ENCODE measurements at places on chromosomes 12 and 14.
A peak's percentile ranks its signal among the peaks of the same experiment; 100 is the strongest.

DNA sequence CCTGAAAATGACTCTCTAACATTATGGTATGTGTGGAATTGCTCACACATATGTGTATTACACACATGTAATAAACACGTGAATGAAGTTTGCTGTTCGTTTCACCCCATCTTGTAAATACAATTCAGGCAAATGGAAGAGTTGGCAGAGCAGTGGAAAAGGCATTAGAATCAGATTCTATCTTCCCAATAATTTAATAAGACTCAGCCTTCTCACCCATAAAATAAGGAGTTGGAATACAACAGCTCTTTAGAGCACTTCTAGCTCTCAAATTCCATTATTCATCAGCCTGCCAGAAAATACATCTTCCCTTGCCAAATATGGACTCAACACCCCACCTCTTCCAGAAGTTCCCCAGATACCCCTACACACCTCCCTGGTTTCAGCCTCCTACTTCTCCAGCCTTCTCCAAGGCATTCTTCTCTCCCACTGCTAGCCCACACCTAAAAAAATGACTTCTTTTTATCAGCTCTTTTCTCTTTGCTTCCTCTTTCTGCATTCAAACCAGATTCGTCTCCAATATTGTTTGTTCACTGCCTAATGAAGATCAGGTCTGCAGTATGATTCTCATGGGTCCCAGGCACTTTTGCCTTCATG, 66.2 kb upstream of the DYRK2 start:
- DNase-seq: no peak

DNA sequence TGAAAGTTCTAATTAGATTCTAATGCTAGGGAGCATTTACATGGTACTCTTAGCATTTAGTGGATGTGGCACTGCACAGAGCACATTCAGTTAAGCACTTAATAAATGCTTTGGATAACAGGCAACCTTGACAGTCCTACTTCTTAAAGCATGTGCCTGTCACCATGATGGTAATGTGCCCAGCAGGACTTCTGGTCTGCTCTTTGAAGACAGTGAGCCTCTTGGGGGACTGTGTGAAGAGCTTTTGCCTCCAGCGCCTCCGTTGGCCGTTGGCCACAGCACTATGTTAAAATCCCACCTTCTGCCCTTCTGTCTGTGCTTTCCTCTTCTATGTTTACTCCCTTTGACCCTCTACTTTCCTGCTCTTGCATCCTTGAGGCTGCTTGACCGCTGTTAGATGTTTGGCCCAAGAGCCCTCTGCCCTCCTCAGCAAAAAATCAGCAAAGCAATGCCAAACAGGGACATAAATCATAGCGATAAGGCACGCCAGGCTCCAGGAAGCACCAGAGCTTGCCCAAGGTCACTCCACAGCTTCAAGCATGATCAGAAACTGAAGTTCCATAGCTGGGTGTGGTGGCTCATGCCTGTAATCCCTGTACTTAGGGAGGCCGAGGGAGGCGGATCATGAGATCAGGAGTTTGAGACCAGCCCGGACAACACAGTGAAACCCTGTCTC, 8.3 kb downstream of the CDKL1 start:
- no peak for DNase-seq

- no peak for DNase-seq
Measured at GRCh38 chr12:79252358-79253075, 387.9 kb downstream of the SYT1 start.

GRCh38 chr14:101492716-101493115, 68.6 kb upstream of the DIO3 start:
- DNase-seq: no peak

DNA sequence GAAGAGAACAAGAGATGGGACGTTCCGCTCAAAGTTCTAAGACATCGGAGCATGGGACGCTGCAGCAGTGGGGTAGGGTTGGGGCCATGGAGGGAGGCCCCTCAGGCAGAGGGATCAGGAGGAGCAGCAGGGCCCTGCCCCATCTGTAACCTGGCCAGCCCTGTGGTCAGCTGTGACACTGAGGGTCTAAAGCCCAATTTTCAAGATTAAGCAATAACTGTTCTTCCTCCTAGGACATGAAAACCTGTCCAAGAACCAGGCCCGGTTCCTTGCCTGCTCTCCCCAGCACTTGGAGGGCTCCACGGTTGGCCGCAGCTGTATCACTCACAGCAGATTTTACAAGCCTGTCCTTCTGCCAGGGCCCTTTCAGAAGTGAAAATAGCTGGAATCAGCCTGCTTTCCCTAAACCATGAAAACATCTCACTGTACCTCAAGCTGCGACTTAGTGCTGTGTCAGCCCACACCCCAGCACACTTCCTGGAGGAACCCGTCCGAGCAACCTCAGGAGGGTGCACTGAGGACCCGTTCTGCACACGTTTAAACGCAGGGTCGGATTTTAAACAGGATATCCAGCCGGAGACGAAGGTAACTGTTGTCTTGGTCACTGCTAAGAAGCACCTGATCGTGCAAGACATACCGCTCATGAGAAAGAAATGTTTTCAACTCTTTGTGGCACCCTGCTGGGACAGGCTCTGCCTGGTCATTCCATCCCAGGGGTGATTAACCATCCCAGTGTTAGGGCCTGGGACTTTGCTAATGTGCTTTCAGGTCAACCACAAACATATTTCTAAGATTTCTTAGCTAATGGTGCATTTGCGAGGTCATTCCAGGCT, 201.9 kb upstream of the DIO3 start:
- DNase-seq: peak; percentile 89

GRCh38 chr14:73477618-73478266, 13.0 kb upstream of the RIOX1 start:
- no peak for DNase-seq

GRCh38 chr12:57111031-57111734, at the start of gene STAT6:
TSS of gene STAT6 (minus strand) at chr12:57111362. CDS start at chr12:57108278, 3,084 bp downstream.
- peak; percentile 86 for DNase-seq

- no peak for DNase-seq
Measured at GRCh38 chr14:68541178-68541896, 251.5 kb downstream of the ZFP36L1 start.

DNA sequence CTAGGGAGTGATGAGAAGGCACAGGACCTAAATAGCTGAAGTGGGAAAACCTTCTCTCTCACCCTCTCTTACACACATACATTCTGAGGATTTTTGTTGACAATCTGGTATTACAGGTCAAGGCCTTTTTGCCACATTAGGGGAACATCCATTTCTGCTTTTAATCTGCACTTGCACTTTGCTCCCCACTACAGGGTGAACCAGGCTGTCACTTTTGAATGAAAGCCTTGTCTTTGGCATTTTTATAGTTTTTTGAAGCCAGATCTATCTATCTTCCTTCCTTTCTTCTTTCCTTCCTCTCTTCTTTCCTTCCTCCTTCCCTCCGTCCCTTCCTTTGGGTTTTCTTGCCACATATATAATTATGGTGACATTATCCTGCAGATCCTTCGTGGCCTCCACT, 165.9 kb upstream of the OTX2 start:
- no peak for DNase-seq

DNA sequence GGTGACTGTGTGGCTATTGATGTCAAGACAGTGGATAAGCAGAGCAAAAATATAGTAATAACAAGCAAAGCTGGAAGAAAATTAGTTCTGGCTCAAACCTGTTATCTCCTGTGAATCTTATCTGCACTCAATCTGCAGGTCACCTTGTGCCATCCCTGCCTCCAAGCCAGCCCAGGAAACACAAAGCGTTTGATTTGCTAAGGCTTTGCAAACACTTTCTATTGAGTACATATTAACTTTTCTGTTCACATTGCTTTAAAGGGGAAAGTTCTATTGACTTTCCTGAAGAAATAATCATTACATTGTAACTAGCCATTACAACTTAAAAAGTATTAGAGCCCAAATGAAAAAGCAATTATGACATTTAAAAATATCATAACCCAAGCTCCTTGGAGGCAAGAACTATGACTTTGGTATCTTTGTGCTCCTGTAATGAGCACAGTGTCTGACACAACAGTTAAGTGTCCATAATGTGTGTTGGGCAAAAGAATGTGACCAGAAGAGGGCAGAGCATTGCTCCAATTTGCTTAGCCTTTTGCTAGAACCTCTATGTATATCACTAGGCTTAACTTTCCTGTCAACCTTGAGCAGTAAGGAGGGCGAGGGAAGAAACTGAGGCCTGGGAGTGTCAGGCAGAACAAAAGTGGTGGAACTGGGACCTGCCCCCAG, 24.7 kb downstream of the SERPINA3 start:
- no peak for DNase-seq

- DNase-seq: no peak
Measured at GRCh38 chr12:104695453-104696148, 238.9 kb downstream of the CHST11 start.

DNA sequence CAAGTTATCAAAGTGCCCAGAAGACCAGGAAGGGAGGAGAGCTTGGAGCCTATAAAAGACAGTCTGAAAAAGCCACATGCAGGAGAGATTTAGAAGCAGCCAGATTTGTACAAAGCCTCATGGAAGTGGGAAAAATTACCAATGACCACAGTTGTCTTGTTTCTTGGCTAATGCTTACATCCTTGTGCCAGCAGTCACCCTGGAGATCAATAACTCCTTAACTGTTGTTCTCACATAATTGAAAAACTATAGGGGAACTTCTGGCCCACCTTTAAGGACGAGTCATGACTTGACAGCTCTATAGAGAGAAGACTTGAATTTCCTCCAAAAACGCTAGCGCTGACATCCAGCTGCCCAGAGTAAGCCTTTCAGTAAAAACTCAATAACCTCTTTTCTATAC, 313.1 kb downstream of the GALC start:
- DNase-seq: no peak

DNA sequence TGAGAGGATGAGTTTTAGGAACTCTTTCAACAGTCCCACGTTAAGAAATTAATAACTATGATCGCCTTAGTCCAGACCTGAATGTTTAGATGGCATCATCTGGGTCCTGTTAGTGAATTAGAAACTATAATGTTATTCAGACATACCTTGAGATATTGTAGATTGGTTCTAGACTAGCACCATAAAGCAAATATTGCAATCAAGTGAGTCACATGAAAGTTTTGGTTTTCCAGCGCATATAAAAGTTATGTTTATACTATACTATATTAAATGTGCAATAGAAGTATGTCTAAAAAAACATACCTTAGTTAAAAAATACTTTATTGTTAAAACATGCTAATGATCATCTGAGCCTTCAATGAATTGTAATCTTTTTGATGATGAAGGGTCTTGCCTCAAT, 106.6 kb upstream of the ATP2B1 start:
- DNase-seq: no peak

DNA sequence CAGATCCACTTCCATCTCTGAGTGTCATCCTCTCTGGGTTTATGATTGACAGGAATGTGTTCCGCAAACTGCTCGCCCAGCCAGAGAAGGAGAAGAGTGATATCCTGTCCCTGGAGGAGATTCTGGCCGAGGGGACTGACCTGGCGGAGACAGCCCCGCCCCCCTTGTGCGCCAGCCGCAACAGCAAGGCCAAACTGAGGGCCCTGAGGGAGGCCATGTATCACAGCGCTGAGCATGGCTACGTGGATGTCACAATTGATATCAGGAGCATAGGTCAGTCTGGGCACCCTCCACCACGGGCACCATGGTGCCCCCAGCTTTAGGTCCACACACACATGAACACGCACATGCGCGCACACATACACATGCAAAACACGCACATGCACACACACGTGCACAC, 67.5 kb upstream of the PWP1 start:
- DNase-seq: no peak

- no peak for DNase-seq
Measured at GRCh38 chr12:52836042-52836466, 1.9 kb upstream of the KRT79 start.

- peak; percentile 48 for DNase-seq
Measured at GRCh38 chr14:94548999-94549985, 11.9 kb upstream of the SERPINA4 start.

DNA sequence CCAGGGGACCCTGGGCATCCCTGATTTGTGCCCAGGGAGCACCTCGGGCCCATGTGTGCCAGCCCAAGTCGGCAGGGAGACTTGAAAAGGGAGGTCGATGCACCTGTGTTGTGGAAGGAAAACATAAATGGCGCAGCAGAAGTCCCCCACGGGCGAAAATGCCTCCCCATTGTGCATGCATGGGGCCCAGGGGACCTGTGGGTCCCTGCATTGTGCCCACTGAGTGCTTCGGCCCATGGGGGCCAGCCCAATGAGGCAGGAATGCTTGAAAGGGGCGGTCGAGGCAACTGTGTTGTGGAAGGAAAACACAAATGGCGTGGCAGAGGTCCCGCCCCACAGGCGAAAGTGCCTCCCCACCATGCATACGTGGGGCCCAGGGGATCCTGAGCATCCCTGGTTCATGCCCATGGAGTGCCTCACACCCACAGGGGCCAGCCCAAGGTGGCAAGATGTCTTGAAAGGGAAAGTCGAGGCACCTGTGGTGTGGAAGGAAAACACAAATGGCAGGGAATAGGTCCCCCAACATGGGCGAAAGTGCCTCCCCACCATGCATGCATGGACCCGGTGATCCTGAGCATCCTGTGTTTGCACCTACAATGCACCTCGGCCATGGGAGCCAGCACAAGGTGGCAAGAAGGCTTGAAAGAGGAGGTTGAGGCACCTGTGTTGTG, 368.0 kb downstream of the ALG10 start:
- no peak for DNase-seq

DNA sequence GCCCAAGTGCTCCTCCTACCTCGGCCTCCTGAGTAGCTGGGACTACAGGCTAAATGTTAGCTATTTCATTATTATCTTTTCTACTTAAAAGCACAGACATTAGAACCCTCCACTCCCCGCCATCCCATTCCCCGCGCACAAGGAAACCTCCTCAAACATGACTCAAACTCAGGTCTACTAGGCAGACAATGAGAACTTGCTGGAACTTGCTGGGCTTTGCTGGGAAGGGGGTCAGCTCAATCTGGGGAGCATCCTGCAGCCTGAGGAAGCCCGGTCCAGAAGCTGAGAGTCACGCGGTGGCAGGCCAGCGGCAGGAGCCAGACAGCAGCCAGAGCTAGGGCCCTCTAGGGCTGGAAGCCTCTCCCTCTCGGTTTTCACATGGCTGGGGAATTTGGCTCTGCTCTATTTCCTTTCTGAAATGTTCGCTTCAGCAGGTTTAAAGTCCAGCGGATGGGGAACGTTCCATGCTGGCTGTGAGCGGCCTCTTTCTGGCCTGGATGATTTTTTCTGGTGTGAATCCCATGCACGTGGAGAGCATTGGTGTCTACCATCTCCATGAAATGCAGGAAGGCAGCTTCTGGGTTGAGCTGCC, 68.5 kb downstream of the SLC6A12 start:
- DNase-seq: no peak

DNA sequence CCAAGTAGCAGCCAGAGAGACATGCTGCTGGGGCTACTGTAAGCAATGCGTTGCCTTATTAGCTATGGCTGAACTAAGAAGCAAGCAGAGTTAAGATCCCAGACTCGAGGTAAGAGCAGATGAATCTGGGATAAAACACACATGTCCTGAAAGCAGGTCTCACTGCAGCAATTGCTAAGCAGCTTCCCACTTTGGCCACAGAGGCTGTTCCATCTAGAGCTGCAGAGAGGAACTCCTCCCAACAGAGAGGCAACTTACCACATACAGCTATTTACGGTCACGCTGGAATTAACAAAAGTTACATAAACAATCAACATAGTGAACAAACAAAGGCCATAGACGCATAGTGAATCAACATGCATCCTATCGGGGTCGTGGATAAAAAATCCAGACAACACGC, 90.2 kb downstream of the KSR2 start:
- DNase-seq: no peak

- DNase-seq: no peak
Measured at GRCh38 chr12:58007875-58008274, 66.5 kb downstream of the ATP23 start.

All from psoas muscle (tissue), 8 donors.